Thyroid gland (tissue), 4 donors: ENCODE measurements at places on chromosomes 5 and 9. TPM values are rescaled to one million over a fixed set of nuclear protein-coding genes. Genes with fewer than 3 reads are reported as not detected.

The C7 gene
- 257 TPM for total RNA-seq

The TRIM14 gene
- total RNA-seq: 4.1 TPM

The SOWAHA gene
- total RNA-seq: 9.3 TPM

The TPPP gene
- total RNA-seq: 8.1 TPM

GRCh38 chr5:157177953-157178352 is 2.7 kb upstream of the ITK start:
- no peak for DNase-seq
- H3K4me3 ChIP-seq: no peak overlapping the region
- H3K27me3 ChIP-seq: no peaks in the 10 kb centered on the region
- H3K27ac ChIP-seq: no peak overlapping the region
- H3K36me3 ChIP-seq: no peaks in the 10 kb centered on the region

GRCh38 chr5:19498852-19499251 is 489.1 kb downstream of the CDH18 start:
- no peaks in the 10 kb centered on the region for H3K36me3 ChIP-seq
- H3K27ac ChIP-seq: no peak overlapping the region
- no peak overlapping the region for H3K4me3 ChIP-seq

DNA sequence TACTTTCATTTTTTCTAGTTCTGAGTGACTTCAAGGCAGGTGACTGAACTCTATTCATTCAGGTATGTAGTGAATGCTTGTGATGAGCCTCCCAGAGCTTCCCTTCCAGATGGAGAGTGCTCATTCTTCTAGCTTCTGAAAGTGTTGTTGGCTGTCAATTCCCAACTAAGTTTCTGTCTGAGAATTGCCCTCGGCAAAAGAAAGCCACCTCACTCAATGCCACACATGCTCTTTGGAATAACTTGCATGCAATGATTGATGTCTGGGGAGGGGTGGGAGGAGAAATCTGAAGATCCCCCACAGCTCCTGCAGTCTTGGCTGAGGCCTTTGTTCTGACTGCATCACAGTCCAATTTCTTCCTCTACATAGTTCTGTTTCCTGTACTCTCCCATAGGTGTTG is 123.1 kb upstream of the C6 start:
- H3K4me3 ChIP-seq: no peak overlapping the region
- H3K36me3 ChIP-seq: no peaks in the 10 kb centered on the region
- no peak for DNase-seq
- H3K27ac ChIP-seq: no peak overlapping the region
- no peaks in the 10 kb centered on the region for H3K4me1 ChIP-seq

GRCh38 chr5:54754420-54754819 is 231.0 kb downstream of the ESM1 start:
- no peaks in the 10 kb centered on the region for H3K27me3 ChIP-seq
- H3K36me3 ChIP-seq: no peaks in the 10 kb centered on the region
- H3K27ac ChIP-seq: no peak overlapping the region
- H3K4me1 ChIP-seq: no peaks in the 10 kb centered on the region
- H3K4me3 ChIP-seq: no peak overlapping the region

- H3K4me3 ChIP-seq: no peak overlapping the region
- H3K36me3 ChIP-seq: no peaks in the 10 kb centered on the region
- peak; percentile 12 for DNase-seq
Measured at GRCh38 chr5:132008961-132009680, 2.3 kb downstream of the ACSL6 start.

- no peak overlapping the region for H3K4me3 ChIP-seq
- no peaks in the 10 kb centered on the region for H3K36me3 ChIP-seq
- no peak for DNase-seq
Measured at GRCh38 chr5:56852228-56853000, 37.1 kb downstream of the MAP3K1 start.

- no peak overlapping the region for H3K4me3 ChIP-seq
- H3K27me3 ChIP-seq: no peaks in the 10 kb centered on the region
- H3K4me1 ChIP-seq: peaks cover 64% of the 10 kb centered on the region
Measured at GRCh38 chr9:129987047-129987446, 55.9 kb downstream of the FNBP1 start.

GRCh38 chr5:6069496-6070185 is 308.7 kb downstream of the MED10 start:
- no peak overlapping the region for H3K4me3 ChIP-seq
- no peak for DNase-seq
- no peak overlapping the region for H3K27ac ChIP-seq
- no peaks in the 10 kb centered on the region for H3K4me1 ChIP-seq

- H3K4me3 ChIP-seq: no peak overlapping the region
- no peaks in the 10 kb centered on the region for H3K36me3 ChIP-seq
- peaks cover 16% of the 10 kb centered on the region for H3K4me1 ChIP-seq
- no peak overlapping the region for H3K27ac ChIP-seq
Measured at GRCh38 chr9:123749580-123750202, 180.2 kb downstream of the DENND1A start.

- no peaks in the 10 kb centered on the region for H3K4me1 ChIP-seq
- no peaks in the 10 kb centered on the region for H3K36me3 ChIP-seq
- no peak for DNase-seq
- H3K4me3 ChIP-seq: no peak overlapping the region
- H3K27me3 ChIP-seq: no peaks in the 10 kb centered on the region
- no peak overlapping the region for H3K27ac ChIP-seq
Measured at GRCh38 chr9:115036691-115037090, 81.3 kb downstream of the TNC start.

DNA sequence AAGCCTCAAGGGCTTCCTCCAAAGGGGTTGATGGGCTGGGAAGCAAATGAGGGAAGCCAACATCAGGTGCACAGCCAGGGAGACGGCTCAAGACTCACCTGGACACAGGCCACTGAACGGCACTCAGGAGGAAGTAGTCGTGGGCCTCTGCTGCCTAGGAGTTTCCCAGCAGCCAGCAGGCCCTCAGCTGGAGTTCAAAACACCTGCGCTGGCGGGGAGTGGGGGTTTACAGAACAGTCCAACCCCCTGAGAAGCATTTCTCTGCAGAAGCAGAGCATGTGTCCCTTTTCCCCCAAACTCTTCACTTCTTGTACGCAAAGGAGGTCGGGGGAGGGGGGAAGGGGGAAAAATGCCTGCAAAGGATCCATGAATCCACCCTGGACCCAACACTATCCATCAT is 2.3 kb downstream of the WHRN start:
- H3K4me3 ChIP-seq: no peak overlapping the region
- DNase-seq: peak; percentile 80
- no peaks in the 10 kb centered on the region for H3K36me3 ChIP-seq
- H3K4me1 ChIP-seq: peaks cover 25% of the 10 kb centered on the region

DNA sequence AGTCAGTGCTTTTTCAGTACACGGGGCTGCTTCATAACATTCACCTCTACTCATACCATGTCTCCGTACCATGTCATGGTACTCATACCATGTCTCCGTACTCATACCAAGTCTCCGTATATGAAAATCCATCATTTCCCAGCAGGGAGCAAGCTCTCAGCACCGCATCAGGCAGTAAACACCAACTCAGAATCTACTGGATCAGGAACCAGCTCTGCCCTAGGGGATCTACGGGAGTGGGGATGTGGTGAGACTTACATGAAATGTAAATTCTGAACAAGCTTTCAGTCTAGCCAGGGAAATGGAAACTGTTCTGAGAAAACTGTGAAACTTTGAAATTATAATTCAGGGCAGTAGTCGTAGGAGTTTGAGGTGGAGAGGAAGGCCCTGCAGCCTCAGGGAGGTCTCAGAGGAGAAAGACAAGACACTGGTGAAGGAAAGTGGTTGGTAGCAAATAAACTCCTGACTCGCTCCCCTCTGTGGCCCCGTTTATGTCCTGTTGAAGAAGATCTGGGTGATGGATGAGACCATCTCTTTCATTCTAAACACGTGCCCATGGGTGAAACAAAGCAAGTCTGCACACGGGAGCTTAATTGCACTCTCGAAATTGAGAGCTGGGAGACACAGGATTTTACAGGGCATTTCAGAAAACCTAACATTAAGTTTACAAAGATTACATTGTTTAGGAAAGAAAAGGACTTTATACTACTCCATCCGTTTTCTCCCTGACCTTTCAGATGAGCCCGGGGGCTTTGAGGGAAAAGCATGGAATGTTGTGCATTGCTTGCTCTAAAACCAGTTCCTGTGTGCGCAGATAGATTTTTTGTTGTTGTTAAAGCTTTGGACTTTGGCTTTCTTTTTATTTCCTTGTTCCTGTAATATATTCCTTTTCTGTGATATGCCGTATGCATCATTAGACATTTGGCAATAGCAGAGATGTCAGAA is 26.8 kb downstream of the ACTBL2 start:
- no peaks in the 10 kb centered on the region for H3K27me3 ChIP-seq
- peaks cover 33% of the 10 kb centered on the region for H3K4me1 ChIP-seq
- no peak overlapping the region for H3K4me3 ChIP-seq
- no peak overlapping the region for H3K27ac ChIP-seq

GRCh38 chr9:71285191-71285656 is 163.8 kb upstream of the TRPM3 start:
- no peak overlapping the region for H3K4me3 ChIP-seq
- H3K27me3 ChIP-seq: no peaks in the 10 kb centered on the region
- no peaks in the 10 kb centered on the region for H3K36me3 ChIP-seq

DNA sequence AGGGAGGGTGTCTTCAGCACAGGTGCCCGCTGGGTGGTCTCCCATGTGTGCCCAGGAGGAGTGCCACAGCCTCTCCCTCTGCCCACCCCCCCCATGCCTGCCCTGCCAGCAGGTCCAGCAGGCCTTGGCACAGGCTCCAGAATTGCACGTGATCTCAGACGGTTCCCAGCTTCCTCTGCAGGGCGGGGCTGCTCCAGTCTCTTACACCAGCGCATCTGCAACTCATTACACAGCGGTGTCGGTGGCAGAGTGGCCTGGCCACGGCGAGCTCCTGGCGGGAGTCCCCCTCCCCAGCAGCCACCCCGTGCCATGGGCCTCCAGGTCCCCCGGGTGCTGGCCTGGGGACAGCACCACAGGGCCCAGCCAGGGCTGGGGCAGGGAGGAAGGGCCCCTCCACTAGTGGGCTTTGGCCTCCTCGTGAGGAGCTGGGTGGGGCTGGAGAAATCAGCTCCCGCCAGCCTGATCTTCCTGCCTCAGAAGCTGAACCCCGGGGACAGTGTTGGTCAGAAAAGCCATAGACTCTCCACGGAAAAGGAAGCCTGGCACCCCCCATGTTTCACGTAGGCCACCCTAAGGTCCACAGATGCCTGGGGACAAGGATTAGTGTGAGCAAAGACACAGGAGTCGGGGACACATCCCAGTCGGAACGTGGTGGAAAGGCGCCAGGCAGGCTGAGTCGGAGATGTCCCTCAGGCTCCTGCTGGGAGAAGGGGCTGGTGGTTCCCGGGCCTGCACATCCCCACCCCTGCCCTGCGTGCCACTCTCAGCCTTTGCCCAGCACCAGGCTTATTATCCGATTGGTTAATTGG is 40.2 kb downstream of the RXRA start:
- H3K27ac ChIP-seq: peak overlapping the region; percentile 72
- no peaks in the 10 kb centered on the region for H3K36me3 ChIP-seq
- DNase-seq: peak; percentile 95
- no peaks in the 10 kb centered on the region for H3K27me3 ChIP-seq
- no peak overlapping the region for H3K4me3 ChIP-seq

DNA sequence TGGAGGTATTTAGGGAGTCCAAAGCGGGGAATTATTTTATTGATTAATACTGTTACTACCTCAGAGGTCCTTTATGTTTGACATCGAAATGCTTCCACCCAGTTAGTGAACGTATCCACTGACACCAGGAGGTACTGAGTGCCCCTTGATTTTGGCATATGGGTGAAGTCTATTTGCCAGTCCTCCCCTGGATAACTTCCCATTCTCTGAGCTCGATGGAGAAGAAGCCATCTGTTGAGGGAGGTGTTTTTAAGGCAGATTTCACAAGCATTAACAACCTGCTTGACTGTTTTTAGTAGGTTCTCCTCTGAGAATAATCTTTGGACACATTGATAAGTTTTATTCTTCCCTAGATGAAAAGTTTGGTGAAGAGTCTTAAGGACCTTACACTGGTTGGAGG is 165.3 kb upstream of the NREP start:
- no peaks in the 10 kb centered on the region for H3K36me3 ChIP-seq
- no peak for DNase-seq
- H3K4me1 ChIP-seq: no peaks in the 10 kb centered on the region
- no peak overlapping the region for H3K27ac ChIP-seq

GRCh38 chr9:81634915-81635516 is 54.3 kb downstream of the TLE1 start:
- no peak for DNase-seq
- no peak overlapping the region for H3K4me3 ChIP-seq
- H3K36me3 ChIP-seq: no peaks in the 10 kb centered on the region
- H3K4me1 ChIP-seq: no peaks in the 10 kb centered on the region
- no peaks in the 10 kb centered on the region for H3K27me3 ChIP-seq

DNA sequence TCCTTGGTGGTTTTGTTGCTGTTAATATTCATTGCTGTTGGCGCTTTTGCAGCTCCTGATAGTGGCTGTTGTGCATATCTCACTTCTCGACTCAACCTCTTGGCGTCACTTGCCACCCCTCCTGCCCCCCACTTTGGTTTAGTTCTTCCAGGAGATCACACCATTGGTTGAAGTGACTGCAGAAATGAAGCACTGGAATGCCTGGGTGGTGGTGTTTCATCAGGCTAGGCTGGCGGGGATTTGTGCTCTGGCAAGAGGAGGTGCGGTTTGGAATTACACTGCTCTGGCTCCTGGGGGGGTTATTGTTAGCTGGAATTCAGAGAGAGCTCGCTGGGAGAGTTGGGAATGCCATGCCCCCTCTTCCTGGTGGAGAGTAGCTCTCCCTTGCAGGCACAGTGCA is 11.5 kb downstream of the PRRC2B start:
- H3K4me1 ChIP-seq: peaks cover 93% of the 10 kb centered on the region
- no peak for DNase-seq

- no peak overlapping the region for H3K4me3 ChIP-seq
- no peaks in the 10 kb centered on the region for H3K36me3 ChIP-seq
- no peak for DNase-seq
- H3K27me3 ChIP-seq: no peaks in the 10 kb centered on the region
- no peaks in the 10 kb centered on the region for H3K4me1 ChIP-seq
Measured at GRCh38 chr5:113302120-113302519, 132.7 kb downstream of the TSSK1B start.

- H3K27me3 ChIP-seq: no peaks in the 10 kb centered on the region
- H3K4me3 ChIP-seq: no peak overlapping the region
- no peaks in the 10 kb centered on the region for H3K36me3 ChIP-seq
- H3K27ac ChIP-seq: no peak overlapping the region
Measured at GRCh38 chr5:9264301-9264700, 281.6 kb downstream of the SEMA5A start.

DNA sequence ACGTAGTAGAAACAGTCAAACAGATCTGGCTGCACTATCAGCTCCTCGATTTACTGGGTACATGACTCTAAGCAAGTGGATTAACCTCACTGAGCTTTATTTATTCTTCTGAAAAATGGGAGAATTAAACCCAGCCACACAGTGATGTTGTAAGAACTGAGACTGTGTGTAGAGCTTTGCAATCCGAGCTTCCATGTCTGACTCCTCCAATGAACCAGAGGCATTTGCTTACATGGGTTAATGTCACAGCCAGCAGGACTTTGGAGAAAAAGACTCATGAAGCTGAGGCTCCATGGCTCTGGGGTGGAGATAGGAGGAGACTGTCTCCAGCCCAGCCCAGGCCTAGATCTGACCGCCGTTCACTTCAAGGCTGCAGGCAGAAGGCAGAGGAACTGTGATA is 201.3 kb downstream of the CDK5RAP2 start:
- no peaks in the 10 kb centered on the region for H3K36me3 ChIP-seq
- no peak overlapping the region for H3K4me3 ChIP-seq
- peaks cover 3% of the 10 kb centered on the region for H3K4me1 ChIP-seq
- no peaks in the 10 kb centered on the region for H3K27me3 ChIP-seq
- H3K27ac ChIP-seq: no peak overlapping the region

GRCh38 chr5:178440181-178440580 is 150.0 kb downstream of the COL23A1 start:
- H3K27me3 ChIP-seq: no peaks in the 10 kb centered on the region
- DNase-seq: no peak
- no peaks in the 10 kb centered on the region for H3K36me3 ChIP-seq
- no peak overlapping the region for H3K27ac ChIP-seq
- no peak overlapping the region for H3K4me3 ChIP-seq

GRCh38 chr5:177432839-177433657 is 6.6 kb downstream of the GRK6 start:
- H3K4me1 ChIP-seq: peaks cover under 1% of the 10 kb centered on the region
- no peak overlapping the region for H3K4me3 ChIP-seq
- H3K27ac ChIP-seq: no peak overlapping the region
- no peaks in the 10 kb centered on the region for H3K27me3 ChIP-seq
- peaks cover 46% of the 10 kb centered on the region for H3K36me3 ChIP-seq
